Heart right ventricle (tissue), 16 donors: ENCODE measurements at places on chromosomes 6 and 20. TPM values are rescaled to one million over a fixed set of nuclear protein-coding genes. Genes with fewer than 3 reads are reported as not detected.

The POPDC3 gene
- 37.4 TPM for total RNA-seq

The SYNJ2 gene
- 17.8 TPM for total RNA-seq

The RGS17 gene
- total RNA-seq = 0.23 TPM

The HMGCLL1 gene
- 0.40 TPM for total RNA-seq

The FUT9 gene
- not detected for total RNA-seq

The SLC16A10 gene
- 8.0 TPM for total RNA-seq

The ESR1 gene
- total RNA-seq = 1.9 TPM

The HDGFL1 gene
- total RNA-seq = not detected

The NOTCH4 gene
- total RNA-seq = 24.2 TPM

The VSTM2L gene
- total RNA-seq = 15.4 TPM

The COL11A2 gene
- total RNA-seq = 0.52 TPM

The CCDC170 gene
- 0.38 TPM for total RNA-seq

The DLGAP4 gene
- 72.8 TPM for total RNA-seq

The RIPOR3 gene
- total RNA-seq = 3.0 TPM

The MYO6 gene
- total RNA-seq = 5.9 TPM

The LHFPL5 gene
- not detected for total RNA-seq

The C6orf58 gene
- total RNA-seq = not detected

The MCM9 gene
- total RNA-seq = 4.4 TPM

The CLPSL2 gene
- total RNA-seq = not detected

The HMGN4 gene
- total RNA-seq = 28.7 TPM

The MARCKS gene
- 27.1 TPM for total RNA-seq

The PREP gene
- 26.8 TPM for total RNA-seq

The RALGAPA2 gene
- total RNA-seq = 26.8 TPM

The SEL1L2 gene
- total RNA-seq = 3.8 TPM

The ZNF292 gene
- total RNA-seq = 36.4 TPM

The PBOV1 gene
- total RNA-seq = not detected
